ENCODE measurements at places on chromosomes 11 and 22.

GRCh38 chr11:113951537-113951936 lies 23.4 kb upstream of the HTR3A start:
- no peak for DNase-seq

GRCh38 chr11:97996762-97997161 lies 1024.0 kb upstream of the CNTN5 start:
- no peak for DNase-seq

GRCh38 chr22:31451709-31452571 lies 37.7 kb downstream of the EIF4ENIF1 start:
- no peak for DNase-seq

GRCh38 chr11:61737636-61738386 lies 14.6 kb upstream of the MYRF start:
- no peak for DNase-seq

- DNase-seq: no peak
These were observed 25.0 kb upstream of the SERPIND1 start for GRCh38 chr22:20748731-20749428.

GRCh38 chr22:38397189-38398085 lies 57.6 kb downstream of the KCNJ4 start:
- DNase-seq: no peak

DNA sequence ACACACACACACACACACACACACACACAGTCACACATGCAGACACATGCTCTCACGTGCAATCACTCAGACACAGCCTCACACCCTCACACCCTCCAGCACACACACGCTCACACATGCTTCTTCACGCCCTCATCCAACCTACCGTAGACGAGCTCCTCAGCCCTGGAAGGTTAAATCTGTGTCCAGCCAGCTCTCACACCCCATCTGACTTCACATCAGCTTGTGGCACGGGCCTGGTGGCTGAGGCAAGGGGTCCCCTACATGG lies 1.3 kb upstream of the SCUBE1 start:
- DNase-seq: no peak

DNA sequence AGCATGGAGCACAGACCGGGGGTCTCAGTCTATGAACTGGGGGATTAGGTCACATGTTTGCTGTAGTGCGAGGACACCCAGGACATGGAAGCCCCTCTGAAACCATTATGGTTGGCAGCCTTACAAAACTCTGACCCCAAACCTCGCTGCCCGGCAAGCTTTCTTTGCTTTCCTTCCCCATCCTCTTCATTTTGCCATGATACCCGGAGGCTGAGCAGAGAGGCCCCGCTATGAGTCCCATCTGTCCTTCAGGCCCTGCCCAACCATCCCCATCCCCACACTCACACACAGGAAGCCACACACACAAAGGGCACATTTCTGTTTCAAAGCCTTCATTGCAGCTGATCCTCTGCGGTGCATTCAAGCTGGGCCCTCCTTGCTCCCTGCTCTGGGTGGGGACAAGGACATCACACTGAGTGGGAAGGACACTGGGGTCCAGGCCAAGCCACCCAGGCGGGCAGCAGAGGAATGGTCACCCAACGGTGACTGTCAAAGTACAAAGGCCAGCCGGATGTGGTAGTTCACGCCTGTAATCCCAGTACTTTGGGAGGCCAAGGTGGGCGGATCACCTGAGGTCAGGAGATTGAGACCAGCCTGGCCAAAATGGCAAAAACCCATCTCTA lies 176.5 kb downstream of the CTTN start:
- no peak for DNase-seq

GRCh38 chr11:130477586-130478203 lies 29.2 kb downstream of the ADAMTS15 start:
- DNase-seq: no peak

GRCh38 chr11:64629103-64629502 lies 38.1 kb downstream of the SLC22A12 start:
- DNase-seq: no peak

GRCh38 chr11:120043328-120043945 lies 94.5 kb downstream of the TRIM29 start:
- peak; percentile 23 for DNase-seq

GRCh38 chr11:34394771-34395300 lies 37.0 kb upstream of the ABTB2 start:
- no peak for DNase-seq

DNA sequence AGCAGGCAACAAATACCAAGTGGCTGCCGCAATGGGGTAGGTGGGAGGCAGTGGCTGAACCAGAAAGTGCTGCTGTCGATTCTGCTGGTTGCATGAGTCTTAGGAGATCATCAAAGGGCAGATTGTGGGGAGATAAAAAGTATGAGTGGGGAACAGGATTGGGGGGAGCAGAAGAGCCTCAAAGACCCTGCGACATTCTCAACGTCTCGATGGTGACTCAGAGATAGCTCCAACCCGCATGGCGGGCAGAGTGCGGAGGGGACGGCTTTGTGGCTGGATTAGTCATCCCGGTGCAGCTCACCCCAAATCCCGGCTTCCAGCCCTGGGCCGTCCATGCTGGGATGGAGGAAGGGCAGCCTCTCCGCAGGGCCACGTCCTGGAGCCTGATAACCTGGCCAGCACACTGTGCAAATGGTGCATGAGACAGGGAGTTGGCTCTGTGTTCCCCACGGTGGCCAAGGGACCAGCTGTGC lies 11.6 kb upstream of the RTN4R start:
- no peak for DNase-seq

- DNase-seq: no peak
These were observed 489.4 kb upstream of the CADM1 start for GRCh38 chr11:115993590-115993989.

- peak; percentile 75 for DNase-seq
These were observed 28.6 kb upstream of the OR10G7 start for GRCh38 chr11:124069429-124070401.

- DNase-seq: no peak
These were observed 1.0 kb downstream of the C11orf91 start for GRCh38 chr11:33699515-33700062.
